Fibroblast of villous mesenchyme (primary cell): ENCODE measurements at places on chromosomes 16 and 17.

GRCh38 chr17:58974354-58974753 is 132.3 kb downstream of the TRIM37 start:
- no peak for DNase-seq

GRCh38 chr17:15946611-15947120 is 1.7 kb downstream of the ADORA2B start:
- peak; percentile 61 for DNase-seq

GRCh38 chr17:75406222-75406615 is 741 bp upstream of the GRB2 start:
- DNase-seq, result peak; percentile 22

- DNase-seq, result no peak
These were observed 16.4 kb downstream of the GRIN2C start for GRCh38 chr17:74843352-74843627.

DNA sequence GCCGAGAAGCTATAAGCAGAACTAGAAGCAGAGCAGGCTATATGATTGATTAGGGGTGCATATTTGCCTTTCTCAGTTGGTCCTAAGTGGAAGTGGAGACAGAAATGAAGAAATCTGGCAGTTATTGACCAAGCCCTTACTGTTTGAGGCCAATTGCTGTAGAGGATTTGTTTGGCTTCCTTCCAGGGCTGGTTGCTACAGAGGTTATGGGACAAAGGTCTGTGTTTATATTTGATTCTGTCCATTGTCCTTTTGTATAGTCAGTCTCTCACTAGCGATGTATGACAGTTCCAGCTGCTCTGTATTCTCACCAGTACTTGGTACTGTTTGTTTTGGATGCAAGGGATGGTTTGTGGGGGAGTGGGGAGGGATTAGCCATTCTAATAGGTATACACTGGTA is 7.3 kb upstream of the ALOX15 start:
- DNase-seq, result no peak

GRCh38 chr16:629185-629832 is 1.5 kb upstream of the WFIKKN1 start:
- no peak for DNase-seq

DNA sequence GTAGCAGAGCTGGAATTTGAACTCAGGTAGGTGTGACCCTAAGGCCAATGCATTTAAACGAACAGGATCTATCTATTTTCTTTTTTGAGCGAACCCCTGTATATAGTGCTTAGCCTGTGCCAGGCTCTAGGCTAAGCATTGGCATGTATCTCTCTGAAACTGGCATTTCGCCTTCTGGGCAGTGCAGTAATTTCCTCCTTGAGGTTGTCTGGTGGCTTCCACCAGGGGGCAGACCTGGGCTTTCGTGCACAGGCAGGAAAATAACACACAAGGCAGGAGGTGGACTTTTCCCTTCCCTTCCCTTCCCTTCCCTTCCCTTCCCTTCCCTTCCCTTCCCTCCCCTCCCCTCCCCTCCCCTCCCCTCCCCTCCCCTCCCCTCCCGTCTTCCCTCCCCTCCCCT is 34.4 kb upstream of the PRKCB start:
- DNase-seq, result peak; percentile 58

GRCh38 chr17:7496470-7497183 is 12.5 kb downstream of the POLR2A start:
- DNase-seq, result no peak

DNA sequence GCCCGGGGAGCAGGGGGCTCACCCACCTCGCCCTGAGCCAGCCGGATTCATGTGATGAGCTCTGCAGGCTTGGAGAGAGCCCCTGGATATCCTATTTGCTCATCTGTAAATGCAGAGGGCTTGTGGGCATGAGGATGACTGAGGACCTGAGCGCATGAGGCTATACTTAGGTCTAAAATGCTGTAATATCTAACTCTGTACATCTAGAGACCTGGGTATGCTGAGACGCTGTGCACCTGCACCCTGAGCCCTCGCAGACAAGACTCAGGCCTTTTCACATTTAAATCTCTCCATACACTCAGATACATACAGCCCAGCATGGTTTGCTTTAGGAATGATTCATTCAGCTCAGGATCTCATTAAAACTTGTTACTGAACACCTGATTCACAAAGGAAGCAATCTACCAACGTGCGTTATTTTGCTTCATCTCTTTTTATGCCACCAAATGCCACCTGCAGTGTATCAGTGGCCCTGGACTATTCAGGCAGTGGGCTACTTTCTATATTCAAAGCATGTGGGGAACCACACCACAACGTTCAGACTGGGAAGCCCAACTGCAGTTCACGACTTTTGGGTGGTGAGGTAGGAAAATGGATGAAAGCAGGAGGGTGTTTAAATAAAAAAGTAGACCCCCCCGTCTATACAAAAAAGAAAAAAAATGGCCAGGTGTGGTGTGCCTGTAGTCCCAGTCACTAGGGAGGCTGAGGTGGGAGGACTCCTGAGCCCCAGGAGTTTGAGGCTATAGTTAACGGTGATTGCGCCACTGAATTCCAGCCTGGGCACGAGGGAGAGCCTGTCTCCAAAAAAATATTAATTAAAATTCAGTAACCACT is 12.0 kb downstream of the USP7 start:
- no peak for DNase-seq

DNA sequence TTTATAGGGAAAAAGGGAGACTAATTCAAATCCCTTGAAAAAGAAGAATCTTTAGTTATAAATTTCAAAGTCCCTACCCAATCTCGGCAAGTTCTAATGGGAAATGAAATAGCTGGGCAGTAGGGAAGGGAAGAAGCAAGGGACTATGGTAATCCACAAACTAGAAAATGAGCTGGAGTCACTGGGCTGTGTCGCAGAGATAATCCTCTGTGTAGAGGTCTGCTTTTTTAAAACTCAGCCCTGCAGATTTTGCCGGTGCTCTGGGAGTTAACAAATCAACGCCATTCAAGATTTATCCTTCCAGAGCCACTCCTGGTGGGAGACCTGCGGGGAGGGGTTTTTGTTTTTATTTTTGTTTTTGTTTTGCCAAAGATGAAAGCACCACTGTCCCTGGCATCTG is 20.8 kb downstream of the SNX11 start:
- no peak for DNase-seq

- DNase-seq, result peak; percentile 94
These were observed 40.6 kb upstream of the XYLT1 start for GRCh38 chr16:17511340-17511739.

DNA sequence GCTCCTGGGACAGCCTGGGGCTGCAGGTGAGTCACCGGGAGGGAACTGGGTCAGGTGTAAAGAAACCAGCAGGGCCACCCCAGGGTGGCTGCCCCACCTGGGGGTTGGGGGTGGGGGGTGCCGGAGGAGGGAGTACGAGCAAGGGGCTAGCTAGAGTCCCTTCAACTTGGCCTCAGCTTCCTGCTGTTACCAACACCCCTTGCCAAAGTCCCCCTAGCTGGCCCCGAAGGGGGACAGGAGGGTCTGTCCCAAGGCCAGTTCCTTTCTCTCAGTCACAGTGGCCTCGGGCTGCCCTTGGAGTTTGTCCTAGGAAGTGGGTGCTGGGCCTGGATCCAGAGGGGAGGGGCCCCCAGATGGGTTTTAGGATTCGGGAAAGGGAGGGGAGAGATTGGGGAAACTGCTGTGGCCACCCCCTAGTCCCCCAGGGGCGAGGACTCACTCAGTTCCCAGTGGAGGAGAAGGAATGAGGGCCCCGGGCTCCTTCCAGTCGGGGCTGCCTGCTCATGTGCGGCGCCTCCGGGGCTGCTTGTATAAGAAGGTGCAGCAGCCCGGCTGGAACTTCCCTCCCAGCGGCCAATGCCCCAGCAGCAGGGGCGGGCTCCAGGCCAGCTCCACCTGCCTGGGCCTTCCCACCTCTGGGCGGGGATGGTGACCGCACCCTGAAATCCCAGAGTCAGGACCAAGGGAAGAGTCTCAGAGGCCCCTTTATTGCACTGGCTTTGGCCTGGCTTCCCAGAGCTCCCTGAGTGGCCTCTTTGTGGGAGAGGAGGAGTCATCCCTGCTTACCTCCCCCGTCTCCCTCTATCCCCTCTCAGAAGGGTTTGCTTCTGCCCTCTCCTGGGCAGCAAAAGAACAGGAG is 7.3 kb downstream of the ARHGAP27 start:
- peak; percentile 76 for DNase-seq

DNA sequence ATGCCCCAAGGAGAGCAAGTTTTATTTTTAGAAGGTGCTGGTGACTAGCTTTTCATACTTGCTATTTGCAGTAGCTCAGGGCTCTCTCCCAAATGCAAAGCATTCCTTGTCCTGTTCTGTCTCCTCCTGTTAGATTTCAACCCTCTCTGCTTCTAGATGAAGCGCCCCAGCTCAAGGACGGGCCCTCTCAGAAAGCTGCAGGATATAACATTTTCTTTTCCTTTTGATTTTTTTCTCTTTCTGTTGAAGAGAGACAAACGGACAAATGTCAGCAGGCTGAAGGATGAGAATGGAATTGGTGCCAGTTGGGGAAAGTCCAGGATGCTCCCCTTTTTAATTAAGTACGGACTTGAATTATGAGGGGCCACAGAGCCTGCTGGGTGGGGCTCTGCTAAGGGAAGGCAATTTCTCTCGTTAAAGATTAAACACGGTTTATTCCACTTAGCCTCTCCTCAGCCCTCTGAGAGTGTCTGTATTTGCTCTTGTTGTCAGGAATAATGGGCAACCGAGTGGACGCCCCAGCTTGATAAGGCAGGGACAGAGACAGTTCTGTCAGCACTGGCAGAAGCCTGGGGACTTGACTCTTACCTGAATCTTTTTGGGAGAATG is 6.2 kb upstream of the ETV4 start:
- no peak for DNase-seq

DNA sequence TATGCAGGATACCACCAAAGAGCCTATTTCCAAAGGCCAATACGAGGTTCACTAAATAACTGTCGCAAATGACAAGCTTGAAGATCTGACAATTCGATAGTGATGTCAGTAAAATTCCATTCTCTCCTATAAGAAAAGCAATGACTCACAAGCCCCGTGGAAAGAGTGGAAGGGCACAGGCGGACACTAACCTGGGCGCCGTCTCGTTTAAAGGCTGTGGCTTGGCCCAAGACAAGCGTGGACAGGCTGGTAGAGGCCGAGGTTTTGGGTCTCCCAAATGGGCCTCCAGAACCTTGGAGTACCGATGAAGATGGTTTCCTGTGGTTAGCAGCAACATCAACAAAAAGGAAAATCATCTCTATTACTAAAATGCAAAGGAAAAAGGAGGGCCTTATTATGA is 16.5 kb upstream of the SLC38A8 start:
- no peak for DNase-seq

DNA sequence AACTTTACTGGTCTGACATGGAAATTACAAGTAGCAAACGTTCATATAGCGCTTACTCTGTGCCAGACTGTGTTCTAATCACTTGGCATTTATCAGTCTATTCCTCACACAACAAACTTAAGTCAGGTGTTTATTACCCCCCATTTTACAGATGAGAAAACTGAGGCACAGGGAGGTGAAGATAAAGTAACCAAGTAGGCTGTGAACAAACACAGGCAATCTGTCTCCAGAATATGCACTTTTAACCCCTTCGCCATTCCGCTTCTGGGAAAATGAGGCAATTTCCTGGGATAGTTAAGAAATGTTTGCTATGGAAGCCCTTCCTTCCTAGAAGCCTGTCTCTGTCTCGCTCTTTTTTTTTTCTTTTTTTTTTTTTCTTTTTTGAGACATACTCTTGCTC is 12.2 kb upstream of the CXCL16 start:
- peak; percentile 47 for DNase-seq

GRCh38 chr16:25051406-25052150 is 36.4 kb upstream of the ARHGAP17 start:
- DNase-seq, result peak; percentile 82

- no peak for DNase-seq
These were observed 345.9 kb downstream of the C16orf95 start for GRCh38 chr16:86971251-86971650.

DNA sequence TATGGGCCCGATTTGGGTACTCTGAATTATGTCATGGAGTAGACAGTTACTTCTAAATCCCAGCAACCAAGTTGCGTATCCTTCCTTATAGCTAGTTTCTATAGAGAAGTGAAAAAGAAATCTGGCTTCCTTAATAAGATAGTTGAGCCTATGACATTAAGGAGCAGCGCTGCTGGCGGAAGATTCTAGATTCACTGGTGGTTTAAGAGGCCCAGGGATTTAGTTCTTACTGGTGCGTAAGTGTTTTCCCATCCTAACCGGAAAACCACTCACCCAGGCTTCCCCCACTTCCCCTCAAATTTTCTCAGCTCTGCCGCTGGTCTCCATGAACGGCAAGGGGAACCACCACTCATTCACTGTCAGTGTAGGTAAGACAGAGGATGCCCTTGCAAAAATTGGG is 230.4 kb downstream of the CPPED1 start:
- DNase-seq, result no peak

DNA sequence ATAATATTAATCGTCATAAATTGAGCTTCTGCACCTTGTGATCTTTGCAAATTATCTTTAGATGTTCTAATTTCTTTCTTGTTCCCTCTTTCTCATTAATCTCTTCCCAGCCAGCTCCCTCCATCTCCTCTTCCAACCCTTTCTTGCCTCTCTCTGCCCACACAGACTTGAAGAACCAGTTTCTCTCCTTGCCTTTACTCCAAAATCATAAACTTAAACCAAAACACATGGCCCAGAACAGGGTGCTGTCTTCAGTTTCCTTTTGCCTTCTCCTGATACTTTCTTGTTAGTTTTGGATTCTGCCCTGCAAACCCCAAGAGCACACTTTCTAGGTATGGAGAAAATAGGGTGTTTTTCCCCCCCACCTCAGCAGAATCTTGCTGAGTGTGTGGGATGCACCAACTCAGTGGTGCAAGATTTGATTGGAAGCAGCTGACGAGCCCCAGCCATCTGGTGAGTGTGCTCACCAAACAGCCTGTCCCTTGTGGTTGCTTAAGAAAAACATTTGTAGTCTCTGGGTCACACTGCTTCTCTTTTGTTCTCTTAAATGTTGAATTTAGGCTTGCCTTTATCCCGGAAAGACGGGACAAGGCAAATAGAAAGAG is 175.8 kb upstream of the MAF start:
- DNase-seq, result peak; percentile 67

DNA sequence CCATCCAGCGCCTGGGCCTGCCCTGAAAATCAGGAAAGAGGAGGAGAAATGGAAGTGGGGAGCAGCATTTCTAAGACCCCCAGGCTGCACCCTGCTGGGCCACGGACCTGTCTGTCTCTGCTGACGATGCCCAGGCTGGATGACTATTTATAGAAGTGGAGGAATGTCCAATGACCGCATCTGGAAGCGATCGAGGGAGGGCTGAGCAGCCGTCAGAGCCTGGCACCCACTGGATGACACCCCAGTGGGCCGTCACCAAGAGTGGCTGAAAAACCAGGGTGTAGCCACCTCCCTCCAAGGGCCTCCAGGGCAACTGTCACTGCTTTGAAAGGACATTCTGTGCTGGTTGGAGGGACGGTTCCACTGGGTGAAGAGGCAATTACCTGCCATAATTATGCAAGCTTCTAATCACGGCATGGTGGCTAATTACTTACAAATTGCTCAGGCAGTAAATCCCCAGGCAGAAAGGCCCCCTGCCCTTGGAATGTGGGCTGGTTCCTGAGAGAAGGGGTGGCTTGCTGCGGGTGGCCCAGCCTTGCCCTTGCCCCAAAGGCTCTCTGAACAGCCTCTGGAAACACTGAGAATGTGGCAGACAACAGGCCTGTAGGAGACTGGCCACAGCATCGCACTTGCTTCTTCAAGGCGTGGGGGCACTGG is 332.1 kb downstream of the C16orf95 start:
- DNase-seq, result no peak
